ENCODE measurements at places on chromosomes 5 and 9. TPM values are rescaled to one million over a fixed set of nuclear protein-coding genes. Genes with fewer than 3 reads are reported as not detected.

Gene PPIC
- total RNA-seq, result 25.3 TPM

Gene ACOT12
- total RNA-seq, result not detected

Gene GDNF
- total RNA-seq, result 0.98 TPM

Gene EPB41L4A
- total RNA-seq, result 8.5 TPM

Gene SEMA5A
- 16.3 TPM for total RNA-seq

Gene SCGB3A2
- not detected for total RNA-seq

Gene PCDHGA8
- 2.6 TPM for total RNA-seq

Gene HRCT1
- total RNA-seq, result 3.0 TPM

Gene RNF183
- 2.0 TPM for total RNA-seq

Gene LRRC19
- not detected for total RNA-seq

Gene SMIM33
- total RNA-seq, result not detected

Gene ASS1
- total RNA-seq, result 153 TPM

Gene DOK3
- total RNA-seq, result 0.89 TPM

Gene CCL28
- 10.7 TPM for total RNA-seq

Gene TMEM161B
- total RNA-seq, result 22.1 TPM

Measured in suprapubic skin (tissue), 4 donors.